Neural progenitor cell (in vitro differentiated cells): ENCODE measurements at places on chromosomes 12 and 14. TPM values are rescaled to one million over a fixed set of nuclear protein-coding genes. Genes with fewer than 3 reads are reported as not detected.

The HOXC9 gene
- total RNA-seq: not detected in 2 replicates

DNA sequence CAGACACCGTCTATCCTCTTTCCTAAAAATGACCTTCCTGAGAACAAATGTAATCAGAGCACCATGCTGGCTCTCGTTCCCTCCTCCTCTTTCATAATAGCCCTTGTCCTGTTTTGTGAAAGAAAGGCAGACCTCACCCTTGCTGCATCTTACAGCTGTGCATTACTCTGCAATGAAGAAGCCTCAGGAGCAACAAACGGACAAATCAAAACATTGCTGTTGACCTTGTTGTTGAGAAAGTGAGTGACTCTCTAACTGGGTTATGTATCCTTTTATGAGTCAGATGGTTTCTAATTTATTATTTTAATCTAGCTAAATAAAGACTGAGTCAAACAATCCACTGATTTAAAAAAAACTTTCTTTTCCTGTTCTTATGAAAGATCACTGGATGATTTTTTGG, 180.9 kb downstream of the RPS29 start:
- no peaks in the 10 kb centered on the region for H3K27me3 ChIP-seq
- no peak overlapping the region for H3K4me3 ChIP-seq
- H3K4me1 ChIP-seq: no peaks in the 10 kb centered on the region
- no peaks in the 10 kb centered on the region for H3K36me3 ChIP-seq
- no peak overlapping the region for H3K27ac ChIP-seq

- DNase-seq: no peak
- no peaks in the 10 kb centered on the region for H3K27me3 ChIP-seq
- no peaks in the 10 kb centered on the region for H3K4me1 ChIP-seq
Measured at GRCh38 chr14:31727797-31728196, 166.6 kb downstream of the NUBPL start.

DNA sequence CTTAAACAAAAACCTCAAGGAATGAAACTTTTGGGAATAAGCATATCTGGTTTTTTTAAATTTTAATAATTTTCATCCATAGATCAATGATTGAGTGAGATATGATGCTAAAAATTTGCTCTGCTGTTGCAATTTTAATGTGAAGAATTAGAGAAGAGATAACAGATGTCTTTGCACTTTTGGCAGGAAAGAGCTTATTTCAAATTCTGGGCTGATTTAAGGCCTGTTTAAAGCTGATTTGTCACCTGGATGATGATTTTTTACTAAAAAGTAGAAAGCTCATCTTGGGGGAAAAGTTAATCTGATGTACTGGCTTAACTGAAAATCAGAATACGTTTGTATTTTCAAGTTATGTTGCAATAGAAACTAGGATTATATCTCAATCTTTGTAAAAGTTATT, 268.9 kb upstream of the NOVA1 start:
- no peaks in the 10 kb centered on the region for H3K36me3 ChIP-seq
- peaks cover 27% of the 10 kb centered on the region for H3K4me1 ChIP-seq
- no peak for DNase-seq
- H3K27me3 ChIP-seq: no peaks in the 10 kb centered on the region

- H3K27ac ChIP-seq: no peak overlapping the region
- no peaks in the 10 kb centered on the region for H3K27me3 ChIP-seq
- DNase-seq: peak; percentile 33
- H3K36me3 ChIP-seq: no peaks in the 10 kb centered on the region
- peaks cover 5% of the 10 kb centered on the region for H3K4me1 ChIP-seq
Measured at GRCh38 chr14:94028450-94028826, 2.3 kb downstream of the OTUB2 start.
